Activated CD4-positive, CD25-positive, alpha-beta regulatory T cell treated with anti-CD3 and anti-CD28 coated beads, Interleukin-2, amount 50 U/mL, for 72 hours (primary cell): ENCODE measurements at places on chromosomes 16 and 17.
A peak's percentile ranks its signal among the peaks of the same experiment; 100 is the strongest.

DNA sequence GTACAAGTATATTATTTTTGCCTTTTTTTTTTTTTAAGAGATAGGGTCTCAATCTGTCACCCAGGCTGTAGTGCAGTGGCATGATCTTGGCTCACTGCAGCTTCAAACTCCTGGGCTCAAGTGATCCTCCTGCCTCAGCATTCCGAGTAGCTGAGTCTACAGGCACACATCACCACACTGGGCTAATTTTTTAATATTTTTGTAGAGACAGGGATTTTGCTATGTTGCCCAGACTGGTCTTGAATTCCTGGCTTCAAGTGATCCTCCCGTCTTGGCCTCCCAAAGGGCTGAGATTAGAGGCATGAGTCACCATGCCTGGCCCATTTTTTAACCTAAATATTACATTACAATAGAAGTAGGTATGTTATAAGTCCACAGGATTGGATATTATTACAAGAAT is 3.2 kb downstream of the TERB1 start:
- no peak for DNase-seq

- DNase-seq, result no peak
Observed at GRCh38 chr17:39665642-39666224, 584 bp downstream of the TCAP start.

DNA sequence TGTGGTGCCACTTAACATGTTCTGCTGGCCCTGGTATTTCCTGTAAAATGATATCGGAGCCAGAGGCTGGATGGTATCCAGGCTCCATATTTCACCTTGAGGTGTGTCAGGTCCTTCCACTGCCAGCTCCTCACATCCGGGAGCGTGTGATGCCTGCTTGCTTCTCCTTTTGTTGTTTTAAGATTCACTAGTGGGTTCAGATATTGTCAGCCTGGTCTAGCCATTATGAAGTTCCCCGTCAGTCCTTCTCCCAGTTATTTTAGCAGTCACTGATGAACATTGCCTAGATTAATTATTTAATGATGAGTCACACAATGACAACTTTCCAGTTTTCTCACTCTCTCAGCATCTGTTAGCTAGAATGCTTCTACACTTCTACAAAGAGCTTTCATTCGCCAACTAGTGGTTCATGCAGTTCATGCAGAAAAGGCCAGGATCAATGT is 11.3 kb downstream of the DNAAF1 start:
- DNase-seq, result no peak

DNA sequence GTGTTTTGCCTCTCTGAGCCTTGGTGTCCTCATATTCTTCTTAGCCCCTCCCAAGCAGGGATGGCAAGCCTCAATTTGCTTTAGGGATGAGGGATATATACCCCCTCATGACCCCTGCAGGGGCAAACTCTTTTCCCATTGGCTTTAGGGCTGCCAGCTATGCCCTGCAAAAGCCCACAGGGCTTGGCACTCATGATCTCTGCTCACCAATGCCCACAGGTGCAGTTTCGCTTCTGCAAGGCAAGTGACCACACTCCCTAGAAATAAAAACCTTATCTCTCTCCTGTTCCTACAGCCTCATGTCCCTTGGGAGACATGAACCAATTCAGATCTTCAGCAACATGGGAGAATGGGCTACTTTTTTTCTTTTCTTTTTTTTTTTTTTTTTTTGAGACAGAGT is 8.8 kb downstream of the BEAN1 start:
- no peak for DNase-seq

DNA sequence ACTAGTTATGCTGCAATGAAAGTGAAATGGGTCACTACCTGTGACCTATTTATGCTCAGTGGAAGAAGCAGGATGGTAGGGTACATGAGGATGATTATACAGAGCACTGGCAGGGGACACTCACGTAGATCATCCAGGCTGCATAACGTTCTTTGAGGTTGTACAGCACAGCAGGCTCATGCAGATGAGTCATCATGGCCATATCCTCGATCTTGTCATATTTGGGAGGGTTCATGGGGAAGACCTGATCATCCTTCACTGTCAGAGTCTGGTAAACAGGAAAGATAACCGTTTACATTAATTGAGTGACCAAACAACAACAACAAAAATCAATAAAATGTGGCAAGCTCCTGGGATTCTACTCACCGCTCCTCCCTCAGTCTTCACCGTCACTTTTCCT is 2.1 kb downstream of the MYH2 start:
- no peak for DNase-seq

GRCh38 chr17:10050597-10051101 is 145.6 kb upstream of the RCVRN start:
- DNase-seq, result no peak

DNA sequence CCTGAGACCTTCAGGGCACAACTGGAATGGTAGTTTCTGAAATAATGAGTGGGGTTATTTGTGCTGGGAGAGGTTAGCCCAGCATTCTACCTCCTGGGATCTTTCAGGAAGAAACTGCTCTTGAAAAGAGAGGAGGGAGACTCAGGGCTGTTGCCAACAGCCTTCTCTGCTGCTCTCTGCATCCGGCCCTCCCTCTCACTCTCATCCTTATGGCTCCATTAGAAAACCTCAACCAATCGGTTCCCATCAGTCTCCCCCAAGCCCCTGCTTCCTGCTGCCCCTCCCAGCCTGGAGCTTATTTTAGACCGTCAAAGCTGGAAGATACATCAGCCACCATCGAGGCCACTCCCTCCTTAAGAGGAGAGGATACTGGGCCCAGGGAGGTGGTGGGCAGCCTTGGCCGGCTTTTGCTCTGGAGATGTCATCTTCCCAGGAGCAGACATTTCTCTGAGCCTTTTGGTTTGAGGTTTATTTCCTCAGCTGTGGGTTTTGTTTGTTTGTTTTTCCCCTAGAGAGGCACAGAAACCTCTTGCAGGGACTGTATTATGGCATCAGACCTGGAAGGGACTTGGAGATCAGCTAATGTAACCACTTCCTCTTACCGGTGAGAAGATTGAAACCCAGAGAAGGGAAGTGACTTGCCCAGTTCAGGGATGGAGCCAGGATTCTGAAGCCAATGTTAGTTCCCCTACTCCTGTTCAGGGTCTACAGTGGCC is 2.7 kb downstream of the MPRIP start:
- DNase-seq, result peak; percentile 17

DNA sequence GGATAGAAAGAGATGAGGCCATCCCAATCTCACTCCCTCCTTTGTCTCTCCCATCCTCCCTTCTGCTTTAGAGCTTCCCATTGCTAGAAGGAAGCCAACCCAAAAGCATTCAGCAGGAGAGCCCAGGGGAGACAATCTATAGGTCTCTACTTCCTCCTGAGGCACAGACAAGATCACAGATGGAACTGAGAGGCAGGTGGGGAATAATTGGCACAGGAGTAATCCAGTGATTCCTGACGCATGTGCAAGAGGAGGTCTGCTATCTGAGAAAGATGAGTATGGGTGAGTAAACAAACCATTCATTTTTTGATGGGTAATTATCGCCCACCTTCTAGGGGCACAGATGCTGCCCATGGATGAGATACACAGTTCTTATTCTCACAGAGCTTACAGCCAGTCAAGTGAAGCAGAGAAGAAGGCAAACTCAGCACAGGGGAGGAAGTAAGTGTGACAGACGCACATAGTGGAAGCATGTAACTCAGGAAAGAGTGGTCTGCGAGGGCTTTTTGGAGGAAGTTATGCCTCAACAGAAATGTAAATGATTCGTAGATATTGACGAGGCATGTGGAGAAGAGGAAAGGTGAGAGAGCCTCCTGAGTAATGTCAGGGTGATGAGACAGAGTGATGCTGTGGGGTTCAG is 88.9 kb upstream of the HLF start:
- DNase-seq, result no peak

DNA sequence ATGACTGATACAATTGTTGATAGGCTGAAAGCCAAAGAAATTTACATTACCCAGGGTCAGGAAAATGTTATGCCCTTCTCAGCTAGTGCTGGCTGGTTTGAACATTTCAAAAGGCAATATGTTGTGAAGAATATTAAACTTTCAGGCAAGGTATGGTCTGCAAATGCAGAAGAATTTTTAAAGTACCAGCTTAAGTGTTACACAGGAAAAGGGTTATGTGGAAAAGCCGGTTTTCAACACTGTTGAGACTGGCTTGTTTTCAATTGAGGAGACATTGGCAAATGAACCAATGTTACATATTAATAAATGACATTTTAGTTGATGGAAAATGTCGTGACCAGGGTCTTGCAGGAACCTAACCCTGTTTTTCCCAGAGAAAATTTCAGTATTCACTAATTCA is 215.8 kb upstream of the TBX2 start:
- no peak for DNase-seq

- no peak for DNase-seq
Observed at GRCh38 chr16:77273815-77274214, 74.6 kb downstream of the SYCE1L start.
